NCI-H2081 treated with DMSO at 0.1 percent for 48 hours (cell line): ENCODE measurements at places on chromosomes 1 and 21.

DNA sequence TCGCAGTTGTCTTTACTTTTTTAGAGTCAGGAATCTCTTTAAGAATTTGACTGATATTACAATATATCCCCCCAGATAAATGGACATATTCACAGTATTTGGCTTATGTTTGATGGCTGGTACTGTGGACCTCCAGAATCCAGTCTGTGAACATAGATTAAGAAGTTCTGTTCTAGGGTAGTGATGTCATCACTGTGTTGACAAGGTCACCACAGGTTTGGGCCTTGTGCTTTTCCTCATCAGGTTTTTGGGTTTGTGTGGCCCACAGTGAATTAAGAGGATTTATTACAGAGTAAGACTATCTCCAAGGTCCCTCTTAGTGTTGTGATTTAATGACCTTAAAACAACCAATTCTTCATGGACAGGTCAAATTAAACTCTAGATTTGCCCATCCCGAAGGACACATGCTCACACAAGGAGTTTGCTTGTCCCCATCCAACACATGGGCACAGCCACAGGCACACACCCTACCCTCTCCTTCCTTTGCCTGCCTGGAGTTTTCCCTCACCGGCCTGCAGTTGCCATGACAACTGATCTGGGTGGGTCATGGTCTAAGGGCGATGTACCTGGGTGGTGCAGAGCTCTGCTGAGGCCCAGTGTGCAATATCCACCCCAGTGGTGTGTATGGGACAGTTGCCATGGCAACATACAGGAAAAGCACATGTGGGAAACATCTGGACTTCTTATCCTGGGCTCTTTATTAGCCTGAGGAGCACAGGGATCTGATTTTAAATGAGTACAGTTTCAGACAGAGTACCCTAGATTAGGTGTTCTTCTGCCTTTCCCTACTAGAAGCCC lies 98.6 kb downstream of the NAV1 start:
- DNase-seq, result no peak

GRCh38 chr1:50542362-50542761 lies 119.1 kb upstream of the DMRTA2 start:
- no peak for DNase-seq

DNA sequence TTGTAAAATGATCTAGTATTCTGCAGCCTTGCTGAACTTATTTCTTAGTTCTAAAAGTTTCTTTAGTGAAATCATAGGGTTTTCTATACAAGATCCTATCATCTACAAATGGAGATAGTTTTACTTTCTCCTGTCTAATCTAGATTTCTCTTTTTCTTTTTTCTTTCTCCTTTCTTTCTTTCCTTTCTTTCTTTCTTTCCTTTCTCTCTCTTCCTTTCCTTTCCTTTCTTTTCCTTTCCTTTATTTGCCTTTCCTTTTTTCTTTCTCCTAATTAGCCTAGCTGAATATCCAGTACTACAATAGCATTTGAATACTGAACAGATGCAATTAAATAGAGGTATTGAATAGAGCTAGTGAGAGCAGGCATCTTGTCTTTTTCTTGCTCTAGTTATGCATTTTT lies 186.6 kb upstream of the SPAG17 start:
- no peak for DNase-seq

DNA sequence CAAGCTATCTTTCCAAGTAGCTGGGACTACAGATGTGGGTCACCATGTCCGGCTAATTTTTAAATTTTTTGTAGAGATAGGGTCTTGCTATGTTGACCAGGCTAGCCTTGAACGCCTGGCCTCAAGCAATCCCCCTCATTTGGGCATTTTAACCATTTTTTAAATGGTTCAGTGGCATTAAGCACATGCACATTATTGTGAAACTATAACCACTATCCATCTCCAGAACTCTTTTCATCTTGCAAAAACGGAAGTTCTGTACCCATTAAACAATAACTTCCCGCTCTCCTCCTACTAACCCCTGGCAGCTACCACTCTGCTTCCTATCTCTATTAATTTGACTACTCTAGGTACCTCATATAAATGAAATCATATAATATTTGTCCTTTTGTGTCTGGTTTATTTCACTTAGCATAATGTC lies 4.8 kb upstream of the IL6R start:
- no peak for DNase-seq

DNA sequence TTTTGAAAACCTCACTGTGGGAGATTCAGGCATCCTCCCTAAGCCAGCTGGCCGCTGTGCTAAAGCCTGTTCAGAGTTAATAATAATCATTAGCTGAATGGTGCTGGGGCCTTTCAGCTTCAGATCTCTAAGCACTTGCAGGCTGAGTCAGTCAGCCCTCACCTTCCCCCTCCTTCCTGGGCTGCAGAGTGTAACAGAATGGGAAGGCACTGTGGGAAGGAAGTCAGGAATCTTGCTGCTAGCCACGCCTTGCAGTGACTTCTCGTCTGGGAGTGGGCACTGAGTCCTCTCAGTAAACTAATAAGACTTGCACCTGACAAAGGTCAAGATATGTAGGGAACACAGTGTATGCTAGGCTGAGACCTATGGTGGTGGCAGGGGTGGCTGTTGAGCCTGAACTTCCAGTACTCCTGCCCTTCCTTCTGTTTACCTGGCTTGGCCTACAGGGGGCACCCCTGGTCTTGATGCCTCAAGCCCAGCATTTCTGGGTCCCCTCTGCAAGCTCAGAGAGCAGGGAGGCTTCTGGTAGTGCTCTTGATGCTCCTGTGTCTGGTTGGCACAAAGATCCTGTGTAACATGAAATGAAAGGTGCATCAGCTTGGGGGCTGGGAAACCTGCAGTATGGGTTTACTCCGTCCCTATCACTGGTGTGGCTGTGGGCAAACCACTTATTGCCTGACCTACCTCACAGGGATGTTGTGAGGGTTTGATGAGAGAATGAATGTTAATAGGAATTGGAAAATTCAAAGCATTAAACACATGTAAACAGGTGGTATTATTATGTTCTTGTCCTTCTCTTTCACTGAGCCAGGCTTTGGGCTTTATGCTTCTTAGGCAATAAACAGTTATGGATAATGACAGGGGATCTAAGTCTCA lies 6.0 kb downstream of the CYB561D1 start:
- DNase-seq, result no peak

DNA sequence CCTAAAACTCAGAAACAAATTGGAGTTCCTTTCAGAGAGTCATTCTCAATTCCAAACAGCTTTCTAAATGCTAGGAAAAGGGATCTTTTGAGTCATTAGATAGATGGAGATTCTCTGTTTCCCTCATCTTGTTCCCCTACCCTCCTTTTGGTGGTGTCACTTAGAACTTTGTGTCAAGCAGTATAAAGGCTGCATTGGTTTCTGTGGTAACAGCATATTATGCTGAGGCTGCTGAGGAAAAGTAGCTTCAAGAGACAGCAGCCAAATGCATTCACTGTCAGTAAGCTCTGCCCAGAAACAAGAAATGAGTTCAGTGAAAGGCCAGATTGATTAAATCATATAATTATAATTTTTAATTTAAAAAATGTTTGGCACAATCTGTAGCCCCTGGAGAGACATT lies 144.1 kb downstream of the LRRC40 start:
- no peak for DNase-seq

DNA sequence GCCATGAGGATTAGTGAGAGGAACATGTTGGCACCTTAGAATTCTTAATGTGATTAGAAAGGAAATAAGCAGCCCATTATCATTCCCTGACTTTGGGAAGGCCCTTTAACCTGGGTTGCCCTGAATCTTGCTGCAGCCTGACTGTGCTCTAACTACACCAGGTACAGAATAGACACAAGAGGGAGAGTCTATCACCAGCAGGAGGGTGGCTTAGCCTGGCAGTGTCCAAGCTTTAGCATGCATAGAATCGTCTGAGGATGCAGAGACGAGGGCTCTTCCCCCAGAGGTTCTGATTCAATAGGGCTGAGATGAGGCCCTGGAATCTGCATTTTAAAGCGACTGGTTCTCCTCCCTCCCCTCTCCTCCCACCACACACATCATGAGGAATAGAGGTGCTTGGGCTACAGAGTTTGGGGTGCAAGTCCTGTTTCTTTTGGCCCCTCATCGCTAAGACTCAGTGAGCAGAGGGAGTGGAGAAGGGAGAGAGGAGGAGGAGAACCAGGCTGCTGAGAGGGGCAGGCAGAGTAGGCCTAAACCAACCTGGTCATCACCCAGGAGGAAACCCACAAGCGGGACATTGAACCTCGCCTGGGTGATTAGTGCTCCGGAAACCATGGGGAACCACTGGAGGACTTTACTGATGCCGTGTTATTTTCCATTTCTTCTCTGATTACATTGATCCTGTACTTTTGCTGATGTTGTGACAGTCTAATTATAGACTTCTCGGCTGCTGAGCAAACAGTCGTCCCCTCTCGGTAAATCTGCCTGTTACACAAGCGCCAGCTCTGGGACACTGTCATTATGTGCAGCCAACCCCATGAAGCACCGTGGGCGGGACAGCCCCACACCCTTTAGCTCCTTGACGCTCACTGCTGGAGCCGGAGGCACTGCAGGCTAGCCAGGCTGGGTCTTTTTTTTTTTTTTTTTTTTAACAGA lies 6.3 kb upstream of the TENT5C start:
- DNase-seq, result no peak

- DNase-seq, result no peak
These were observed 425.0 kb upstream of the VAMP3 start for GRCh38 chr1:7346070-7346596.

DNA sequence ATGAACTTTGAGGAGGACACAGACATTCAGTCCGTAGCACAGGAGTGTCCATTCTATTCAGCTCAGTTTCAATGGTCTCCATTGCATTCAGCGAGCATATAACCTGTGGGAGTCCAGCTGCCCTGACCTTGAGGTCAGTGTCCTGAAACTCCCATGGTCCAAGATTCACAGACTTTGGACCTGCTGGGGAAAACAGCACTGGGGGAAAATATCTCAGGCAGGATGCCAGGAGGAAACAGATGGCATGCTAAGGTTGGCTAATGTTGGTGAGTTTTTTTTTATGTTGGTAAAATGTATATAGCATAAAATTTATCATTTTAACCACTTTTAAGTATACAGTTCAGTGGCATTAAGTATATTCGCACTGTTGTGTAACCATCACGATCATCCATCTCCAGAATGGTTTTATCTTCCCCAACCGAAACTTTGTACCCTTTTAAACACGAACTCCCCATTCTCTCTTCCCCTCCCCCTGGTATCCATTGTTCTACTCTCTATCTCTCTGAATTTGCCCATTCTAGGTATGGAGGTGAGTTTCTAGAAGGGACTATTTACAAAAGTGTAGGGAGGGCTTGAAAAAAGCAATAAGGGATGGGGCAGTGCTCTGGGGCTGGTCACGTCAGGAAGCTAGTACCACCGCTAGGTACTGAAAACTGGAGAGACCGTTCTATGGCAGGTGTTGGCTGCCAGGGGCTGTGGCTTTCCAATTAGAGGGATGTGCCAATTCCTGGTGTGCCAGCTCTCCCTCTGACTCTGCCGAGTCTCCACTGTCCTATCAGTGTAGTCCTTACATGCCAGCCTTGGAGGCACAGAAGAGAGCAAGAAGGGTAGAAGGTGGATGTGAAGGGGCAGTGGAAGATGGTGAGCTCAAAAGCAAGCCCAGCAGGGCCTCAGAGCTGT lies 85.3 kb downstream of the FOXD2 start:
- DNase-seq, result no peak

- DNase-seq, result no peak
These were observed 152.6 kb downstream of the RERE start for GRCh38 chr1:8664887-8665286.

DNA sequence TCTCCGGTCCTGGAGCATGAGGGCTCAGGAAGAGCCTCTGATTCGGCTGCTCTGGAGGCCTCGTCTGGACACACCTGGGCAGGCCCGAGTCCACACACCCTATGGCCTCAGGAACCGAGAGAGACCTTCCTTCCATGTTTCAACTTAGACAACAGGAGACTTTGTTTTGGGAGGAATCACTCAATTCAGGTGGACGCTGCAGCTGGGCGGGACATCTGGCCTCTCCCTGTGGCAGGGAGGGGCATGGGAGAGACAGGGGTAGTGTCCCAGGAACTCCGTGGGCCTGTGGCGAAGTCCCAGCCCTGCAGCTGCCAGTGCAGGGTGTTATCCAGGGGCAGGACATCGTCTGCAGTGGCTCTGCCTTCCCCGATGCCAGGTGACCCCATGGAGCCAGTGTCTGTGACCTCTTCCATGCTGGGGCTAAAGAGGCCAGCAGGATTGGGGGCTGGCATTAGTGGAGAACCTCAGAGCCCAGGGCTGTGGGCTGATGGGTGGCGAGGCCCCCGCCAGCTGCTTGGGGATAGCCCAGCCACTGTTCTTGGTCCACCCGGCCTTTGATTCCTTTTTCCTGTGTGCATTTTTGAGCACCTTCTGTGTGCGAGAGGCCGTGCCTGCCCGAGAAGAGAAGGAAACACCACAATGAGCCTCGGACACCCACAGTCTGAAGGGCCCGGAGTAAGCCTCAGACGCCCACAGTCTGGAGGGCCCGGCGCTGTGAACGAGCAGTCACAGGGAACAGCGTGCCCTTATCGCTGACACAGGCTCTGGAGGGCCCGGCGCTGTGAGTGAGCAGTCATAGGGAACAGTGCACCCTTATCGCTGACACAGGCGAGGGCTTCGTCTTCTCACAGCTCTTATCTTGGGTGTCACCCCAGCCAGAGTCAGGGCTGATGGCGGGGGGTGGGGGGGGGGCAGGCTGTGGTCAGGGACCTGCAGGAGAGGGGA lies 6.2 kb downstream of the COL18A1 start:
- DNase-seq, result no peak

- DNase-seq, result no peak
These were observed 251.8 kb upstream of the VAMP3 start for GRCh38 chr1:7519181-7519860.

GRCh38 chr1:47796626-47797025 lies 200.6 kb downstream of the TRABD2B start:
- no peak for DNase-seq

GRCh38 chr1:200917291-200917817 lies 22.7 kb downstream of the INAVA start:
- DNase-seq, result no peak

DNA sequence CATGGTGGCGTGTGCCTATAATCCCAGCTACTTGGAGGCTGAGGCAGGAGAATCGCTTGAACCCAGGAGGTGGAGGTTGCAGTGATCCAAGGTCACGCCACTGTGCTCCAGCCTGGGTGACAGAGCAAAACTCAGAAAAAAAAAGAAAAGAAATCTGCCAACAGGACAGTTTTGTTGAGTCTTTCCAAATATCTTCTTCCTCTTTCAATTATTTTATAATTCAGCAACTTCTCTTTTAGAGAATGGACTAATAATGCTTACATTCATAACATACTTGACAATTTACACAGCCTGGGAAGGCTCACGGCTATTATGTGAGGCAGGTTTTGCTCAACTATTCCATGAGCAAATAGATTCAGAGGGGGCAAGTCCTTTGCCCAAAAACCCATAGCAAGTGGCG lies 18.1 kb downstream of the CNR2 start:
- DNase-seq, result no peak

DNA sequence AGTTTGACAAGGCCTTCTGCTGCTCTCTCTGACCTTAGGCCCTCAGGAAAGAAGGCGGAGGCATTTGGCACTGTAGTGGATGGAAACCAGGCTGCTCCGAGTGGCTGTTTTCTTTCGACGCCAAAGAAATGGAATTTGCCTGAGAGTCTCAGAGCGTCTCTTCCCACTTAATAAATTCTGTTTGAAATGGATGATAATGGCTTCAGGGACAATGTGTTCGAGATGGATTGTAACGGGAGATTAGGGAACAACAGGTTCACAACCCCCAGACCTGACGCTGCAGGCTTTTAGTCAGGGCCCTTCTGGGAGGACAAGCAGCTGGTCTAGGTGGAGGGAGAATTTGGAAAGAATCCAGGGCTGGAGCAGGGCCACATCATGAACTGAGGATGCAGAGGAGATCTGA lies 58.6 kb downstream of the TLR5 start:
- no peak for DNase-seq

- no peak for DNase-seq
These were observed 281.6 kb upstream of the FMN2 start for GRCh38 chr1:239810061-239810481.
